Vagina (tissue), 2 donors: ENCODE measurements at places on chromosomes 12 and 14.

GRCh38 chr12:9687228-9687627 lies 17.7 kb downstream of the CLEC2D start:
- no peak for DNase-seq

GRCh38 chr14:88895116-88895515 lies 70.7 kb downstream of the TTC8 start:
- no peak for DNase-seq

- no peak for DNase-seq
Observed at GRCh38 chr12:116955382-116956021, 44.8 kb downstream of the FBXW8 start.

- no peak for DNase-seq
Observed at GRCh38 chr14:74134484-74134883, 49.7 kb downstream of the LIN52 start.

DNA sequence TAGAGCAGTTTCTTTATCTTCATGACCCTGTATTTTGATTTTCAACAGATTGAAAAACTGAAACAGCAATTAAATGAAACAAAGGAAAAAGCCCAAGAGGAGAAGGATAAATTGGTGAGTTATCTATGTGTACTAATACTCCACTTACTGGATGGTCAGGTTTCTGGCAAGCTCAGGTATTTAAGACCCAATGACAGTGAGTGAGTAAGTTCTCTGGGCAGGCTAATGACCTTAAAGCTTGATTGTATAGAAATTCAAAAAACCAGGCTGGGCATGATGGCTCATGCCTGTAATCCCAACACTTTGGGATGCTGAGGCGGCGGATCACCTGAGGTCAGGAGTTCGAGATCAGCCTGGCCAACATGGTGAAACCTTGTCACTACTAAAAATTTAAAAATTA lies 10.0 kb downstream of the BBOF1 start:
- DNase-seq: no peak
